ENCODE measurements at places on chromosomes 4 and X.

GRCh38 chr4:54813674-54814073 lies 155.9 kb downstream of the KIT start:
- DNase-seq = no peak

DNA sequence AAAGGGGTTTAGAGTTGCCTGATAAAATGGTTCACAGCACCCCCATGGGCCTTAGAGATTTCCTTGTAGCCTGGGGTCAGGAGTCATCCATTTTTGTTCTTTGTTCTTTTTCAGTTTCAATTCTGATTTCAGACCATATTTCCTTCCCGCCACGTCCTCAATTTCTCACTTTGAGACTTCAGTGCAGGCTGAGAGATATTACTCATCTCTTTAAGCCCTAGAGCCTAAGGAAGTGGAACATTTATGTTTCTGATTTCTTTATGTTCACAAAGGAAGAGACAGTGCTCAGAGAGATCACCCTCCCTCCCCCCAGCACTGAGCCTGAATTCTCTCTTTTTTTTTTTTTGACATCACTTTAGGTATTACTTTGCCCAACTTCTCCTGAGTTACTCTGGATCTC lies 56.3 kb downstream of the MSN start:
- DNase-seq = no peak

DNA sequence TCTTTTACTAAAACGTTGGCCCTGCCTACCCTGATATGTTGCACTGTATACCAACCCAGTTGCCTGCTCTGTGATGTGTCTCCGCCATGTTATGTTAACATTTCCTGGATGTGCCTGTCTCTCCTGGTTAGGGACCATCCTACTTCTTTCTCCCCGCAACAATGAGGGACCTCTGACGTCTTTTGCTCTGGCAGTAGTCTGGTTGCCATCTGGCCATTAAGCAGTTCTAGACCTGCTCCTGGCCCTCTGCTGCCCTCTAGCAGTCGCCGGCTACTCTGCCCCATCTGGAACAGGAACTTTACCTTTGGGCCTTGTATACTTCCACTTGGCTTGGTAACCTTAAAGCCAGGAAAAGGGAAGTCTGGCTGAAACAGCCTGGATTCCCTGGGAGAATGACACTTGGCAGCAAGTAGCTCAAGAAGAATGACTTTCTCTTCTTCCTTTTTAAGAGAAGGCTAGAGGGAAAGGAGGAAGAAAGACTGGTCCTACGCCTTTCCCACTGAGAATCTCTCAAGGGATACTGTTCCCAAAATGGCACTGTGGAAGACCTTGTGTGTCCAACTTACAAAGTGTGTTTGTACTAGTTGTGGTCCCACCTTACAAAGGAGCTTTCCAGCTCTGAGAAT lies 63.5 kb downstream of the GPC3 start:
- no peak for DNase-seq

- DNase-seq = no peak
Measured at GRCh38 chr4:19945979-19946380, 305.7 kb upstream of the SLIT2 start.

DNA sequence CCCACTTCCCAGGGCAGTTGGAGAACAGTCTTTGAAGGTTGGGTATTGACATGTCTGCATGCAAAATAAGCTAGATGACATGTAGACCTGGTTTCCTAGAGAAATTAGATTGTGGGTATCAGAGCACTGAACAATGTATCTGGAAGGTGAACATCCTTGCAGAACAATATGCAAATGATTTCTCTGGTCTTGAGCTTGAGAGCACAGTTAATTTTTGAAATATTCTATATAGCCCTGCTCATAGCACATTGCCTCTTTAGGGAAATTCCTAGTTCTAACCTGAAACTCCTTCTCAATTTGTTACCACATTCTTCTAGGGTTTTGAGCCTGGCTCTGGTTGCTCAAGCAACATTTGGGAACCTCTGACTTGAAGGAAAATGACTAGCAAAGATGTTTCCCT lies 41.6 kb upstream of the LAS1L start:
- no peak for DNase-seq
